ENCODE measurements at places on chromosomes 6 and 20.

DNA sequence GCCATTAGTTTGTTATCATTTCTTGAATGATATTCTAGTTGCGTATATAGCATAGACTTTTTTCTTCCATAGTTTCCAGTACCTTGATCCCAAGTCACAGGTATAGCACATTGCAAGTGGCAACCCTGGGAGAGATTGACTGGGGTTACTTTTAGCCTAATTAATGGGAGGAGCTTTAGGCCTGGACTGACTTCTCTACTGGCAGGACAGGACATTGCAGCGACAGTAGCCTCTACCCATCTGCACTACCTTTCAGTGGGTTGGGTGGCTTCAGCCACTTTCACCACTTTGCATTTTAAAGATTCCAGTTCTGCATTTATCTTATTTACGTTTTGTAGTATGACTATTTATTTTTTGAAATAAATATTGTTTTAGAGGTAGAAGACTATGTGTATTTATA is 320.3 kb downstream of the RIMS1 start:
- no peak for DNase-seq

- no peak for DNase-seq
Measured at GRCh38 chr6:99189823-99190721, 159.4 kb downstream of the FAXC start.

DNA sequence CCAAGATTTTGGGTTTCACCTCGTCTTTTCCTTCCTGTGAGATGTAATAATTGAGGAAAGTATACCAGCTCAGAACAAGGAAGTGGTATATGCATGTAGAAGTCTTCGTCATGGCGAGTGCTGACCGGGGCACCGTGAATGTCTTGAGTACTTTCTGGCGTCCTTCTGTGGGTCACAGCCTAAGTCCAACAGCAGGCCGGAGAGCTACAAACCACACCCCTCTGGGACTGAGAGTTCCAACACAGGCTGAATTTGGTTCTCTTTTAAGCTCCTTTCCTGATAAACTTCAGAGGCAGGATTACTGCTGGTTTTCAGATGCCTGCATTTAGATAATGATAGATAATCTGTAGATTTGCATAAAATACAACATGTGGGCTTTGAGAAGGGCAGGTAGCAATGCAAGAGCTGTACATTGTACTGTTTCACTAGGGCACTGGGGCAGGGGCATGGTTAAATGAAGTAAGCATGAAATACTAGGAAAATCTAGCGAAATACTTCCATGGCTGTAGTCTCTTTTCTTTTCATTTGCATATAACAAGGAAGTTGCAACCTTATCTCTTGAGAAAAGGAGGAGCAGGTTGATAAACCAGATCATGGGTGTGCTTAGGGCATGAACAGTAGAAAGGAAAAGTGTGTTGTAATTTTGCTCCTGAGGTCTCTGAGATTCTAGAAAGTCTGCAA is at the start of gene ADTRP:
TSS of gene ADTRP (minus strand) at position 156 of the 681 bp plus-strand sequence. CDS start at position 112, 44 bp downstream.
- DNase-seq, result no peak

DNA sequence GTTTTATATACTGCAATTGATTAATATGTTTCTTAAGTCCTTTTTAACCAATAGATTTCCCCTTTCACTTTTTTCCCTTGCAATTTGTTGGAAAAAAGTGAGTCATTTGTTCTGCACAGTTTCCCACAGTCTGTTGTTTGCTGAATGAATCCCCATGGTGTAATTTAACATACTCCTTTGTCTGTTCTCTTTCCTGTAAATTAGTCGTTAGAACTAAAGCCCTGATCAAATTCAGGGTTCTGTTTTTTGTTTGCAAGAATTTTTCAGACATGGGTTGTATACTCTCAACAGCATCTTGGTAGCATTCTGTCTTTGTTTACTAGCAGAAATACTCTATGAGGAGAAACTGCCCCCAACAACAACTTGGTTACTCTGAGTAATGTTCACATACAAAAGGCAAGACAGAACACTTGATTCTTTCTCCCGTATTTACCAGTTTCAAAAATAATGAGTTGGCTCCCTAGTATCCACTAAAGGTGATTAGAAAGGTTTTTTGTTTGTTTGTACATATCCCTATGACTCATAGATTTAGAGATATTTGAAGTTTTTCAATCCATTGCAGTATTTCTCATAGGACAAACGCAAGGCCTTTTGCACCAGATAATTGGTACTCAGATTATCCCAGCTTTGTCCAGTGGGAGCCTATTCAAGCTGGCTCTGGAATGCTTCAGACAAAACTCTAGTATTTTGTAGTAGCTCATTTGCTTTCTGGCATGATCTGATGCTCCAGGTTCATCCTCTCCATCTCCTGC is 16.5 kb downstream of the BLOC1S5 start:
- DNase-seq, result no peak

- DNase-seq, result no peak
Measured at GRCh38 chr20:18284805-18285533, 3.4 kb upstream of the ZNF133 start.

- DNase-seq, result no peak
Measured at GRCh38 chr6:22656706-22657351, 87.5 kb downstream of the HDGFL1 start.

- DNase-seq, result no peak
Measured at GRCh38 chr6:11875325-11876109, 96.9 kb upstream of the ADTRP start.

Data from NCI-H1436 treated with DMSO at 0.1 percent for 48 hours (cell line).